ENCODE measurements at places on chromosomes 6 and 20.

GRCh38 chr6:148999929-149000468 is 253.2 kb downstream of the UST start:
- DNase-seq: no peak

GRCh38 chr20:63180569-63181185 is 35.3 kb downstream of the YTHDF1 start:
- no peak for DNase-seq

DNA sequence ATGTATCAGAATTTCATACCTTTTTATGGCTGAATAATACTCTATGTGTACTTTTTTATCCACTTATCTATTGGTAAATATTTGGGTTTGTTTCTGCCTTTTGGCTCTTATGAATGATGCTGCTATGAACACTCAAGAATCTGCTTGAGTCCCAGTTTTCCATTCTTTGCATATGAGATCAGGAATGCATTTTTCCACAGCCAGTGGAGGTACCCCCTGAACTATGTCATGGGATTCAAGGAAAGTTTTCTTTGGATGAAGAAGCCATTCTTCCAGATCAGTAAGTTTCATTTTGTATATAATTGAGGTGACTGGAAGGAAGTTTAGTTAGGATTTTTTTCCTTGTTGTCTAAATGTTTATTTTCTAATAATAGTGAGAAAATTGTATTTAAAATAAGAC is 40.9 kb downstream of the NKX2-4 start:
- DNase-seq: no peak

GRCh38 chr6:35759426-35759825 is 17.0 kb upstream of the CLPSL2 start:
- no peak for DNase-seq

DNA sequence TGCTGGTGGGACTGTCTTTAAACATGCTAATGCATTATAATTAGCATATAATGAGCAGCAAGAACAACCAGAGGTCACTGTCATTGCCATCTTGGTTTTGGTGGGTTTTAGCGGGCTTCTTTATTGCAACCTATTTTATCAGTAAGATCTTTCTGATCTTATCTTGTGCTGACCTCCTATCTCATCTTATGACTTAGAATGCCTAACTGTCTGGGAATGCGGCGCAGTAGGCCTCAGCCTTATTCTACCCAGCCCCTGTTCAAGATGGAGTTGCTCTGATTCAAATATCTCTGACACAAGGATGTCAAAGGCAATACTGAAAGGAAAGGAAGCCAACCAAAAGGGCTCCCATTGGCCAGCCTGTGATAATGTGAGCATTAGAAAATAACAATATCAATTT is 29.8 kb upstream of the SEC63 start:
- no peak for DNase-seq

DNA sequence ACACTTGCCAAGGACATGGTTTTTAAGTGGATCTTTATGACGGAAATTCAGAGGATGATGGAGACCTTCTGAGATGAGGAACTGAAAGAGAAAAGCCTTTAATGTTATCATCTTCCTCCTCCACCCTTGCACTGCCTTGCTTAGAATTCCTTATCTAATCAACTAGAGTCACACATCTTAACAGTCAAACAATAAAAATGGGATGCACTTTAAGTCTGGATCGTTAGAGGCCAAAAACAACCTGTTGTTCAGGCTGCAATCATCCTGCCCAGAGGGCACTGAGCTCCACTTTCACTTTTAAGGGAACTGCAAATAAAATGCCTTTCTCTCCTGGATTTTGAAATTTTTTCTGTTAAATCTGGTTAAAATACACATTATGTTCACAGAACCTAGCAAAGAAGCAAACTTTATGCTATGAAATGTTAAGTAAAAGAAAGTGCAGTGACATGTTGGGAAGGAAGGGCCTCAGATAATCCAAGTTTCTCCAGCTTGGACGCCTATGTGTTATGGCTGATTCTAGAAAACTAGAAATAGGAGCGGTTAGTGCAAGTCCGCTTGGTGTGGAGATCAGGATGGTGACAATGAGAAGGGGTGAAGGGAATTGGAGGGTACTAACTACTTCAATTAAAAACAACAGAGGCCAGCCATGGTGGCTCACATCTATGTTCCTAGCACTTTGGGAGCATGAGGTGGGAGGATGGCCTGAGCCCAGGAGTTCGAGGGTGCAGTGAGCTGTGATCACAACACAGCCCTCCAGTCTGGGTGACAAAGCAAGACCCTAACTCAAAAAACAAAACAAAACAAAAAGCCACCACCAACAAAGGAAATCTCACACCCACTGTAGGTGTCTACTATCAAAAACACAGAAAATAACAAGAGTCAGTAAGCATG is 66.4 kb upstream of the KIF13A start:
- DNase-seq: no peak

Measured in GM13976 (cell line).